Left renal pelvis (tissue), 4 donors: ENCODE measurements at places on chromosomes 7 and 10. TPM values are rescaled to one million over a fixed set of nuclear protein-coding genes. Genes with fewer than 3 reads are reported as not detected.

The CROT gene
- polyA plus RNA-seq, result 44.8 TPM

- DNase-seq, result no peak
Observed at GRCh38 chr7:87624628-87625027, 3.6 kb upstream of the RUNDC3B start.

The CCDC3 gene
- 13.8 TPM for polyA plus RNA-seq

The SPDYE2B gene
- polyA plus RNA-seq, result 0.31 TPM

The MMRN2 gene
- 28.2 TPM for polyA plus RNA-seq

The NEUROD6 gene
- polyA plus RNA-seq, result not detected

DNA sequence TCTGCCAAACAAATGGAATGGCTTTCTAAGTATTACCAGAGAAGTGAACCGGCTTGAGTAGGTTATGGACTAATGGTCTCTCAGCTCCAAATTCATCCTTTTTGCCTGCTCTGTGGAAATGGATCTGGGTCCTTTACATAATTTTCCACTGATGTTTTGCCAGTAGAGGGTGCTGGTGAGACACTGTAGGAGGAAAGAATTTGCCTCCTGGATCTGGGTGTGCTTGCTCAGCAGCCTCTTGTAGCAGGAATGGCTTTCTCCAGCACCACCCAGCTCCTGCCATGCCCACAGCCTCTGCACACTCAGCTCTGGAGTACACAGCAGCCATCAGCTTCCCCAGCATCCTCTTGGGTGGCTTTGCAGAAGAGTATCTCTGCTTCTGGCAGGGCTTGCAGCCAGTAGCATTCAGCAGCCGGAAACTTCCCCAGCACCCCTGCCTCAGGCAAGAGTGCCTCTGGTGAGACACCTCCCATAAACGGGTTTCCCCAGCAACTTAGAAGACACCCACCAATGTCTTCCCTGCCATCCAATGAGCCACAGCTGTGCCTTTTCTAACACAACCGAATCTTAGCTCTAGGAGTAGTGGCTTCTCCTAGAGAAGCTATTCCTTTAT is 235.0 kb upstream of the PLPP4 start:
- DNase-seq, result no peak

The SEPTIN14 gene
- 0.24 TPM for polyA plus RNA-seq

DNA sequence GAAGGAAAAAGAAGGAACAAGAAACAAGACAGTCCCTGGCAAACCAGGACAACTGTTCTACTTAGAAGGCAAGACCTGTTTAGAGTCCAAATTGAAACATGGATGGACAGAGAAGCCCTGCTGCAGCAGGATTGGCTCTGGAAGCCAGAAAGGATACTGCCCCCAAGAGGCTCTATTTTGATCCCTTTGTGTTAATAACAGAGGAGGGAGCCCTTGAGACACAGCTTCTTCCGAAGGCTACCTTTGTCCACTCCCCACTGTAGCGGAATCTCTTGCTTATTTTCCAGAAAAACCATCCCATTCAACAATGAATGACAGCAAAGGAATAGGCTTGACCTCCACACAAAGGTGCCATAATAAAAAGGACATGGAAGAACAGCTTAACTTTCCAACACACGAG is 120.3 kb upstream of the FOXK1 start:
- DNase-seq, result no peak

- no peak for DNase-seq
Observed at GRCh38 chr7:134028853-134029252, 98.3 kb upstream of the LRGUK start.
